Activated CD4-positive, alpha-beta T cell treated with anti-CD3 and anti-CD28 coated beads, Interleukin-2, amount 10 ng/mL, durations not matched to agents 7 days and 5 days (primary cell): ENCODE measurements at places on chromosomes 7 and 10. TPM values are rescaled to one million over a fixed set of nuclear protein-coding genes. Genes with fewer than 3 reads are reported as not detected.

Gene HECW1
- not detected for total RNA-seq

Gene BTBD16
- not detected for total RNA-seq

Gene SPDYE2B
- total RNA-seq: not detected

Gene ZNF853
- total RNA-seq: 0.30 TPM

Gene TMEM236
- not detected for total RNA-seq

Gene ACSM6
- total RNA-seq: not detected

Gene RINT1
- total RNA-seq: 20.2 TPM

Gene ANXA8
- 0.17 TPM for total RNA-seq

Gene FAM180A
- total RNA-seq: not detected

Gene SPDYE11
- total RNA-seq: not detected

Gene CYP3A4
- not detected for total RNA-seq

Gene C10orf67
- 0.15 TPM for total RNA-seq

Gene SERPINE1
- total RNA-seq: 0.27 TPM

Gene OPN1SW
- total RNA-seq: not detected

Gene EPHA1
- total RNA-seq: 11.4 TPM

Gene INMT
- total RNA-seq: 2.5 TPM
